ENCODE measurements at places on chromosomes 6 and 20. TPM values are rescaled to one million over a fixed set of nuclear protein-coding genes. Genes with fewer than 3 reads are reported as not detected.
A peak's percentile ranks its signal among the peaks of the same experiment; 100 is the strongest.

The TOMM34 gene
- 9.6 TPM for total RNA-seq

The HMGCLL1 gene
- total RNA-seq, result 0.57 TPM

The SEMG1 gene
- not detected for total RNA-seq

The ABCF1 gene
- total RNA-seq, result 64.2 TPM

The RAB44 gene
- not detected for total RNA-seq

The CST5 gene
- total RNA-seq, result not detected

- no peak for DNase-seq
These were observed 78.4 kb downstream of the NOL4L start for GRCh38 chr20:32506721-32507120.

DNA sequence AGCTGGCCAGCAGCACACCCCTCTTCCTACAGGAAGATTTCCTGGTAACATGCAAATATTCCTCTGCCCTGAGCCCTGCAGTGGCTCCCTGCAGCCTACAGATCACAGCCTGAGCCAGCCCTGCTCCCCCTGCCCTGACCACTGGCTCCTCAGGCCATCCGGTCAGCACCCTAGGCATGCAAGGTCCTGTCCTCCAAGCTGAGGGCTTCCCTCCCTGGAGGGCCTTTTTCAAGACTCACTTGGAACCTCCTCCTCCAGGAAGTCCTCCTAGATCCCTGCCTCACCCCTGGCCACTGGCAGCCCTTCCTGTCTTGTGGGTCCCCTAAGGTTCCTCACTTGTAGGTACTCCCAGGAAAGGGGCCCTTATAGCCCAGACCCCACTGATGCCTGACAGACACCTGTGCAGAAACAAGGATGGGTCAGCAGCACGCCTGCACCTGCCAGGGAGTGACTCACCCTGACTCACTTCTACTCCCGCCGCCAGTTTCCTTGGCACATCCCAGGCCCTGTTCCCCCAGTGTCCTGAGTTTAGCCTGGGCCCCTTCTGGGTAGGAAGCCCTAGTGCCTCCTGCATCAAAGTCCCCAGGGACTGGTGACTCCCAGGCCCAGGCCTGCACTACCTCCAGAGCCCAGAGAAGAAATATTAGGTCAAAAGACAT lies 3.2 kb downstream of the SLC4A11 start:
- DNase-seq, result no peak

- DNase-seq, result peak; percentile 64
These were observed 151.8 kb upstream of the HEY2 start for GRCh38 chr6:125597411-125598253.

DNA sequence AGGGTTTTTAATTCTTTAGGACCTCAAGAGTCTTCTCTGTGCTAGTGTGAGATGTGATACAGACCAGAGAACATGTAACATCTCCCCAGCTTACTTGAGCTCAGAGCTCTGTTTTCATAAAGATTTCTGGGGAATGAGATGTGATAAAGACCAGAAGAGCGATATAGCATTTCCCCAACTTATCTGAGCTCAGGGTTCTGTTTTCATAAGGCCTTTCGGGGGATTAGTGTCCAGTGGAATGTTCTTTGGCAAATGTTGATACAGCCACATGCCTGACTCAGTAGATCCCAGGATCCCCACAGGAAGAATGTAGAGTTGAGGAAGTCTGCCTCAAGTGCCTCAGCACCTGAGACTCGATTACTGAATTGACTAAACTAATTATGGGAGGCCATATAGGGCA lies 18.7 kb upstream of the TOP1 start:
- DNase-seq, result no peak

GRCh38 chr6:155213611-155214372 lies 50.0 kb upstream of the CLDN20 start:
- no peak for DNase-seq

GRCh38 chr20:17803765-17804164 lies 104.0 kb downstream of the BANF2 start:
- DNase-seq, result peak; percentile 67

DNA sequence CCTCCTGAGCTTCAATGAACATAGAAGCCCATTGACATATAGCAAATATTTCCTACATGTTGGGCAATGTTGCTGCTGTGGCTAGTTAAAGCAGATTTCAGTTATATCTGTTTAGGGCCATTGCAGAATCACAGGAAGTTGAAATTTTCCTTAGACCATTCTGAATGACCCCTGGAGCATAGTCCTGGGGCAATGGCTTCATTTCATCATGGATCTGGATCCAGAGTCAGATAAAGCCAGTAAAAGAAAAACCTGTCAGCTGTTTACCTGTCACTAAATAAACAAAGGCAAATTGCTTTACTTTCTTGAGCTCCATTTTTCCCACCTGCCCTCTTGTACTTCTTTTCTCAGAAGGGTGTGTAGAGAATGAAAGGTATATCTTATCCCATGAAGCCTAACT lies 494.0 kb upstream of the MAP3K7 start:
- no peak for DNase-seq

- DNase-seq, result no peak
These were observed 58.2 kb downstream of the PIGU start for GRCh38 chr20:34618676-34619075.

DNA sequence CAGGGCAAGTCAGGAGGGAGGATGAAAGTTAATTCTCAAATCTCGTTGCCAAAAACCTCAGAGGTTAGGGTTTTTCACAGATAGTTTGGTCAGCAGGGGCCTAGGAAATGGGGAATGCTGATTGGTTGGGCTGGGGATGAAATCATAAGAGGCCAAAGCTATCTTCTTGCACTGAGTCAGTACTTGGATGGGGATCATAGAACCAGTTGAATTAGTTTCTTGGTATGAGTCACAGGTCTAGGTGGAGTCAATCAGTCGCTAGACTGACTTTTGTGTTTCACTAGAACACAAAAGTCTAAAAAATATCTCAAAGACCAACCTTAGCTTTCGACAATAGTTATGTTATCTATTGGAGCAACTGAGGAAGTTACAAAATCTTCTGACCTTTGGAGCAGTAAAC lies 368.5 kb downstream of the TBC1D32 start:
- DNase-seq, result no peak

DNA sequence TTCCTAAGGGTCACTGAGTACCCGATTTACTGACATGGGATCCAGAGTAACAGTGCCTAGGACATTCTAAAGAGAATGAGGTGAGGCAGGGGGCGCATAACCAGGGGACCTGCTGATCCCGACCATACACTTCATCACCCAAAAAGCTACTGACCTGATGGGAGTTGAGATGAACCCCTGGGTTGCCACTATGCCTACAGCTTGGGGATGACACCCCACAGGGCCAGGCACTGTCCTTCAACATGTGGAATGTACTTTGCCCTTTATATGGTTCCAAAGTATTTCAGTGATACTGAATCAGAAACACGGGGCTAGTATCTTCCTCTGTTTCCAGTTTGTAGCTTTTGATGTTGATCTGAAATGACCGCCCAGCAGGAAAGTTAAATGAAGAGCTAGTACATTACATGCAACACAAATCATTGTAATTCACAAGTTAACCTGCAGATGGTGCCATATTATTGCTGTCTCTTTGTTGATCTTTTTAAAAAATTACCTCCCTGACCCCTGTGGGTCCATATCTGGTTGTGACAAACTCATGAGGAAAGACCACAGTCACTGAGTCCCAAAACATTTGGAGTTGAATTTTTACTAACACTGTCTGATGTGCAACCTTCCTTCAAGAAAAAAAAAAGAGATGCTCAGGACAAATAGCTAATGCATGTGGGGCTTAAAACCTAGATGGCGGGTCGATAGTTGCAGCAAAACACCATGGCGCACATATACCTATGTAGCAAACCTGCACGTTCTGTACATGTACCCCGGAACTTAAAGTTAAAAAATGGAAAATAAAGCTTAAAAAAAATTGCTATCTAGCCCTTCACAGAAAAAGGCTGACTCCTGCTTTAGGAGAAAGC lies 42.7 kb upstream of the GCNT2 start:
- DNase-seq, result no peak

GRCh38 chr20:64063389-64064144 lies 569 bp downstream of the TCEA2 start:
- DNase-seq, result peak; percentile 54

DNA sequence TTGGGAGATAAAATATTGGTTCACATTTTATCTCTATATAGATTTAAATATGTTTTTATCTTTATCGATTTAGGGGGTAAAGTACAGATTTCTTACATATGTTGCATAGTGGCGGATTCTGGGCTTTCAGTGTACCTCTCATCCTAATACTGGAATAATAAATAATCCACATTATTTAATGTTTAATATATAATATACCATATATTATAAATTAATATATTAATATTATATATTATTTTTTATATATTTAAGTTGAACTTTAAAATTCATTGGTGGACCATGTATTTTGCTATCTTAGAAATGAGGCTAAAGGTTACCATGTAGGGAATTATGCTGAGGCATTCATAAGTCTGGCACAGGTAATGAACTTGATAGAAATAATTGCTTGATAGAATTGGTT lies 89.6 kb upstream of the POPDC3 start:
- no peak for DNase-seq

DNA sequence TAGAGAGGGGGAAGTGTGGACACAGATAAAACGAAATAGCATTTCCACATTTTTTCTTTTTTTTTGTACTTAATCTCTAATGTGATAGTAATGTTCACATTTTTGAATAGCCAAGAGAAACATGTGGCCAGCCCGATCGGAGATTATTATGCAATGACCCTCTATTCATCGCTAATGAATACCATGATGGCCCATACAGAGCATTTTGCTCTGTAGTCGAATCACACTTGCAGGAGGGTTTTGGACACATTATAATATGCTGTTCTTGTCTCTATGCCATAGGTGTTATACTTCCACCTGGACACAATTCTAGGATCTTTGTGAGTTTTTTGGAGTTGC lies 60.1 kb downstream of the MTHFD1L start:
- DNase-seq, result no peak

DNA sequence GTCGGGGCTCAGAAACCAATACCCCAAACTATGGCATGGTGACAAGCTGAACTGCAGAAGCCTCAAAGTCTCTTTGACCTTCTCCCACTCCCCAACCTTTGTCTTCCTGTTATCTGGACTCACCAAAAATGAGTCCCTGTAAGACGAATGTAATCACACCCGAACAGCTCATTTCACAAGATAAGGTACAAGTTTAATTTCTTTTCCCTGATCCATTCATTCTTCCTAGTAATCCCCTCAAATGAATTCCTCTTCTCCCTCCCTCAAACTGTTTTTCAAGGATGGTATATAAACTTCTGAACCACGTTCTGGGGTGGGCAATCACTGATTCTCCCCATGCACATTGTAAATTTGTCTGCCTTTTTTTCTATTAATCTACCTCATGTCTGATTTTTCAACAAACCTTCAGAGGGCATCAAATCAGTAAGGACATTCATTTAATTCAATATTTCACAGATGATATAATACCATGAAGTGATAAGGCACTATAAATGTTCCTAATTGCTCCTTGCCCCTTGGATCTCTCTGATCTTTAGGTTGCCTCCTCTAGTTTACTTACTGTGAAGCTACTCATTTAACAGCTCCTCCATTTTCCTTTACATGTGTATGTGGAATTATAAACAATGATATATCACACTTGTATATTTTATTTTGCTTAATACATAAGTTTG lies 77.2 kb downstream of the OR2B2 start:
- DNase-seq, result no peak

GRCh38 chr20:49633643-49634042 lies 65.7 kb upstream of the PTGIS start:
- no peak for DNase-seq
